M059J (cell line): ENCODE measurements at places on chromosomes 5 and 9.

DNA sequence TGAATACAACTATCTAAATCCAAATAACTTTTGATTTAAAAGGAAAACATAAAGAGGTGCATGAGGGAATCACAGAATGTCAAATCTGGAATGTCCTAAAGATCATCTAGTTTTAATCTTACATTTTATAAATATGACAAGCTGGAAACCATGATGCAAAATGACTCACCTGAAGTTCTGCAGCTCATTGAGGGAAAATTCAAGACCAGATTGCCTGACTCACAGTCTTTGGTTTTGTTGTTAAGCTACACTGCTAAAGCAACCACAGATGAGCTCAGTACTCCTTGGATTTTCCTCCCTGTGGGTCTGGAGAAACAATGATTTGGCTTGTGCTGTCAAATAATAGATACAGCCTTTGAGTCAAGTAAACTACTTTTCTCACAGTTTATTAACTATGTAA is 19.1 kb upstream of the EDIL3 start:
- DNase-seq = peak; percentile 96

- no peak for DNase-seq
These were observed 124.8 kb downstream of the TRPM6 start for GRCh38 chr9:74762950-74763349.

- DNase-seq = no peak
These were observed 55.5 kb upstream of the CDKN2AIPNL start for GRCh38 chr5:134467231-134467630.

DNA sequence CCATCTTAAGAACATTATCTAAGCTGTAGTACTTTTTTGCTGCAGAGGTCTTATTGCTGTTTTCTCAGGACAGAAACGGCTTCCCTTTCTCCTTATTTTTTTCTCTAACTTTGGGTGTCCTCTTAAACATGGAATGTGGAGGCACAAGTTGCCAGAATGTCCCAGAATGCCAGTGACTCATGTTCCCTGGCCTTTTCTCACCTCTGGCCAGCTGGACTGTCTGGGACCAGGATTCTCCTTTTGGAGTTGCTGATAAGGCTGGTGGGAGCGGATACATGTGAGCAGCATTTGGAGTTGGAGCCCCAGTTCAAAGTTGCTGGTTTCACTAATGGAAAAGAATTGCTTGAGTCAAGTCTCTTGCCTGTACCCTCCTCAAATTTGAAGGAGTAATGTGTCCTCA is 112.8 kb downstream of the ARHGAP26 start:
- peak; percentile 66 for DNase-seq

DNA sequence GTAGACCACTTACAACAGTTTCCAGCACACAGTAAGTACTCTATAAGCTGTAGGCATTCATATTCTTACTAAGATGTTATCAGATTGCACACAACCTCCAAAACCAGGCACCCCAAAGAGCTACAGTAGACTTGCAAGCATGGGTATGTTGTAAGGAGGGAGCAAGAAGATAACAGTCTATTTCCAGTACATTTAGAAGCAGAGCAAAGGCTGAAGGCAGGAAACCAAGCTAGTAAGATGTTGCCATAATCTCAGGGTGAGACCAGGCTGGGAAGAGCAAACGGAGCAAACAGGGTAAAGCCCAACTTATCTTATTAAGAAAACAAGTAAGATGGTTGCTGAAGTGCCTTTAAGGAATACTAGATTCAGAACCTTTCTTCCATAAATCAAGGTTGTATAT is 161.1 kb downstream of the GLIS3 start:
- DNase-seq = no peak

DNA sequence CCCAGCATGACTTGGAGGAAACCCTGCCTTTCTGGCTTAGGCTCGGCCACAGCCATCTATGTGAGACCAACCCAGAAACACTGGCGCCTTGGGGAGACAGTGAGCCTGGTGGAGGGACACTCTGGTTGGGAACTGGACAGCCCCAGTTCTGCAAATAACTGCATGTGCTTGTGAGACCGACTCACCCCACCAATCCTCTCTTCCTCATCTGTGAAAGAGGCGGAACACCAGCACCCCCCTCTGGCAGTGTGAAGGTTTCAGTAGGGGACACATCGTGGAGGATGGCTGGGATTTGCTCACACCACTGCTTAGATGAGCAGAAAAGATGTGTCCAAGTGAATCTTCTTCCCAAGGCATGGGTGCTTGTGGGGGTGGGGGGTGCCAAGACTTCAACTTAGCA is 43.4 kb upstream of the N4BP3 start:
- DNase-seq = peak; percentile 16

GRCh38 chr9:121748727-121749423 is 97.4 kb downstream of the DAB2IP start:
- no peak for DNase-seq

DNA sequence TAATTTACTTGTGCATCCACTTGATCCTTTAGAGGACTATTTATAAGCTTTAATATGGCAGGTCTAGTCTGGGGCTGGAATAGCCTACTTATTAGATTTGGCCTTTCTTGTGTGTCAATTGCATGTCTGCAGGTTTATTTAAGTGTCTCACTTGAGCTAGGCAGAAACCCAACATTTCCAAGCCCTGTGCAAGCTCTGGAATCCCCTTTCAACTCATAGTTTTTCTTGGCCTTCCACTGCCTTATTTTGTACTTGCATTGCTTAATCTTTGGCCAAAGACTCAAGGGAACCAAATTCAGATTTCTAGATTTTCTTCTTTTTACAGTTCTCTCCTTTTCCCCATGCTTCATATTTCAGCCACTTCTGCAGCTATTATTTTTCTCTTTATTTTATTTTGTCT is 102.4 kb upstream of the RFX3 start:
- no peak for DNase-seq

DNA sequence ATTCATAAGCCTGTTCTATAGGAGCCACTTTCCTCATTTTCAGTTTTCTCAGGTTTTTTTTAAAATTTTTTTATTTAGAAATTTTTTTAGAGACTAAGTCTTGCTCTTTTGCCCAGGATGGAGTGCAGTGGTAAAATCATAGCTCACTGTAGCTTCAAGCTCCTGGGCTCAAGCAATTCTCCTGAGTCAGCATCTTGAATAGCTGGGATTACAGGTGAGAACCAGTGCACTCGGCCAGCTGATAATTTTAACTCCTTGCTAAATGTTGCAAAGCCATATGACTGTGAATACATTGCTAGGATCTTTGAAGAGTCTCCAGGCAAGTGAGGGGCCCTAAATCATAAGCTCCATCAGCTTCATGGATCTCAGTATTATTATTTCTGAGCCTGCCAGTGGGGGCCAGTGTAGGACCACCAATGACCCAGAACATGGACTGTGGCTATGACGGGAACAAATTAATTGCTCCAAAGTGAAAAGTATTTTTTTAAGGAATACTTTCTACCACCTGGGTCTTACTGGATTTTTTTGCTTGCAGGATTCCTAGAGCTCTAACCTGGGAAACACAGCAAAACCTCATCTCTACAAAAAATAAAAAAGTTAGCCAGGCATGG is 5.7 kb upstream of the GAPVD1 start:
- no peak for DNase-seq

DNA sequence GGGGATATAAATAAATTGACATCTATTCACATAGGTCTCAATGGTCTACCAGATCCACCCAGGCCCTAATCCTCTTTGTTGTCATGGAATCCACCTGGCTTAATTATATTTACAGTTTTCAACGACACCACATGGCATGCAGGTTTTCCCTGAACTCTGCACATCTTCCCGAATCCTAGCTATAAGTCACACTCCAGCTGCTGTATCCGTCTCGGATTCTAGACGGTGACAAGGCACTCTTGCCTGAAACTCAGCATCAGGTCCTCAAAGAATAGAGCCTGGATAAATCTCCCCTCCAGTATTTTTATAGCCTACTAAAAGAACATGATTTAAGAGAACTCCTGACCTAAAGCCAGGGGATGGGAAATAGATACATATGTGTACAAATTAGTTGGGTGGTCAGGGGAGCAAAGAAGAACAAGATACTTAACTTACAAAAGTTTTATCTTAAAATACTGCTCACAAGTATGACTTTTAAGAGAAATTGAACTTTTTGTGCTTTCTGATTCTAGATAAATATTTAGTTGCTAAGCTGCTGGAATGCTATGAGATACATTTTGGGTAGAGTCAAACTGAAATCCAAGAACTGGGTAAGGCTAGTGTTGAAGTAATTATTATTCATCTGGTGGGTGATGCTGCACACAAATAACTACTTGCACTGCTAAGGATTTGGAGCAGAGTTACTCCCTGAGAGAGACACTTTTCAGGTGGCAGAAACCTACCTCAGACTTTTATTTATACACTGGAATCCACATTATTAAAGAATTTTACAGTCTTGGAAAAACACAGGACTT is 187.3 kb downstream of the EFNA5 start:
- DNase-seq = no peak

DNA sequence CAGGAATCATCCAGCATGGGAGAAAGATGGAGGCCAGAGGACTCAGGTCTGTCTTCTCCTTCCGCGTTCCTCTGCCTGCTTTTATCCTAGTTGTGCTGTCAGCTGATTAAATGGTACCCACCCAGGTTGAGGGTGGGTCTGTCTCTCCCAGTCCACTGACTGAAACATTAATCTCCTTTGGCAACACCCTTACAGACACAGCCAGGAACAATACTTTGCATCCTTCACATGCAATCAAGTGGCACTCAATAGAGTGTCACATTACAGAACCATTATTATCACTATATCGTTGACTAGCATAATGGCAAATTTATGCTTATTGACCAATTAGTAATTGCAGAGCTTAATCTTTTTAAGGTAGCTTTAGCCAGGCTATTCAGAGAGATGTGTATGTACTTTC is 64.8 kb downstream of the UNC13B start:
- DNase-seq = no peak

GRCh38 chr9:128169925-128170324 is 9.9 kb downstream of the BBLN start:
- no peak for DNase-seq

DNA sequence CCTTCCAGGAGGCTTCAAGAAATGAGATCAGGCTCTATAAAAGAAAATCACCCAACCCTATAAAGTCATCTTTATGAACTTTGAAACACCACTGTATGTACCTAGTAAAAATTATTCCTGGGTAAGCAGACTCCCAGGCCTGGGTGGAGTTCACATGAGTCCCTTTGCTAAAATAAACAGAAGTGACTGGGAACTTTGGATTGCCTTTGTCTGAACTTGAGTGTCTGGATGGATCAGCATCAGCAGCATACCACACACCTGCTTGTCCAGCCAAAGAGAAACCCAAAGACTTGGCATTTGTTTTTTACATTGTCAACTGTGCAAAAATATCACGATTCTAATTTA is 79.6 kb upstream of the CDKN2B start:
- peak; percentile 42 for DNase-seq

DNA sequence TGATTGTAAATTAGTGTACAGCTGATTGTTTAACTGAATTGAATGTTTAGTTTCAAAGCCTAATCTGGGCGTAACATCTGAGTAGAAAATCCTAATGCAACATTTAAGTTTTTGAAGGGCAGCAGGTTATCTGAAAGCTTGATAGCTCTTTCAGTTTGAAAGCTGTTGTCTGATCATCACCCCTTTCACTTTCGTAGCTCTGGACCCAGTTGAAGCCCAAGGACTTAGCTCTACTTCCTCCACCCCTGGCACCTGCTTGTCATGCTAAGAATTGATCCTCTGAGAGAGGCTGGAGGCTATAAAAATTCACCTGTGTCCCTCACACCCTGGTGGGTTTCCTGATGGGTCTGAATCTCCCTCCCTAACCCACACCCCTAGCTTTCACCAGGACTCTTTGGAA is 86.0 kb downstream of the ZFAND5 start:
- DNase-seq = no peak

DNA sequence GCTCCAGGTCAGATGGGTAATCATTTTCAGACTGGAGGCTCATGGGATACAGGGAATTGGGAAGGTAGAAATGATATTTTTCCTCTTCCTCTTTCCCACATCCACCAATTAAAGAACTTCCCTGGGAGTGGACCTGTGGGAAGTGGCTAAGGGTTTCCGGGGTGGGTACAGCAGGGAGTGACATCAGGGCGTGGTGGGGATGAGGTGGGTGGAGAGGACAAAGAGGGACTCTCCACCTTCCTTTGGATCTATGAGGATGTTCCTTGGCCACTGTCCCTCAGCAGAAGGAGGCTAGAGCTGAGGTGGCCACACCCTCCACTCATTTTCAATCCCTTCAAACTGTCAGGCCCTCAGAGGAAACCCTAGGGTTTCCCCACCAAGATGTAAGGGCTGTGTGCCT is 54.7 kb downstream of the IRF1 start:
- no peak for DNase-seq

GRCh38 chr9:135342206-135343130 is 137.1 kb upstream of the PPP1R26 start:
- DNase-seq = no peak

DNA sequence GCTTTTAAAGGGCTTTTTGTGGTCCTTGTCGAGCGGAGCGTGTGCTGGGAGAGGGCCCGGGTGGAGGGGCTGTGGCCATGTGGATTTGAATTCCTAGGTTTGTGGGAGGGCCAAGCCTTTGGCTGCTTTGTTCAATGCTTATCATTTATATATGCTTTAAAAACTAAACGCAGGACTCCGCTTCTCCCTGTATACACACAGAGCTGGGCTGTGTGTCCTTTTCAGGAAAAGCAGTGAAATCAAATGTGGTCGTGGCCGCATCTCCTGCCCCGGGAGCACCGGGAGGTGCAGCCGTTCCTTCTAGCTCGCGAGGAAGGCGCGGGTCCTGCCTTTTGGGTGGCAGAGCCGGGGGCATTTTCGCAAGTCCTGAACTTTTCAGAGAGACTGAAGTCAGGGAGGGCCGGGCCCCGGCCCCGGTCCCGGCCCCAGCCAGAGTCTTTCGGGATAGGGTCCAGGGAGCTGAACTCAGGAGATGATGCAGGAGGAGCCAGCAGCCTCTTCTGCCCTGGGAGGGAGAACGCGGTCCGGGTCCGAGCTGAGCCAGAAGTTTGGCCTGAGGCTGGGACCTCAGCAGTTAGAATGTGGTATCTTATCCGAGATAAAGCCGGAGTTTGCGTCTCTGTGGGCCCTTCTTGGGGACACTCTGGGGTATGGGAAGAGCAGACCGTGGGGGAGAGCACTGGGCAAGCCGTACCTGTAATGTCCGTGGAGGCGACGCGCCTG is 158.8 kb downstream of the C9orf152 start:
- DNase-seq = peak; percentile 60

DNA sequence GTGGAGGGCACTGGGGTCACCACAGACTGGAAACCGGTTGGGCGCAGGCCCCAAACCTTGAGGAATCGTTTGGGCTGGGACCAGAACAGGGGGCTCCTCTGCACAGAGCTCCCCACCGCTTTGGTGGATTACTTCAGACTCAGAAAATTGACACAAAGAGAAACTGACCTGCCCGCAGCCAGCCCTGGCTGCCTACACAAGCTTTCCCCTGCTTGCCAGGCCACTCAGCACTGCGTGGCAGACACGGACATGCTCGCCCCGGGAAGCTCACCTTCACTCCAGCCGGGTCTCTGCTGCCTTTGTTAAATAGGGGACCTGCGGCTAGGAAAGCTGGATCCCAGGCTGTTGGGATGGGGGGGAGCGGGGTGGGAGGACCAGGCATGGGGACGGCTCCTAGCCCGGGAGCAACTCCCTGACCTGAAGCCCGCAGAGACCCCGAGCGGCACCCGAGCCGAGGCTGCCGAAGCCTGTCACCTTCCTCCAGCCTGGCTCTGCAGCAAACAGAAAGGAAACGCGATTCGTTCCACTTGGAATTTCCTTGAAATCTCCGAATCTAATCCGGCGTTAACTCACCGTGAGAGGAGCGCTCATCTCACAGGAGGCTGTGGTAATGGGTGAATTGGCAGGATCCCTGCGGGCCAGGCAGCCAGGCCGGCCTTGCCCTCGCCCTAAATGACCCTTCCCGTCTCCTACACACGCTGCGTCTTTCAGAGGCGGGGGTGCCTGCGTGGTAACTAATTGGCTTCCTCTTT is 8.8 kb downstream of the PAX5 start:
- peak; percentile 38 for DNase-seq
